Fibroblast of upper back skin (primary cell): ENCODE measurements at places on chromosomes 5 and 9.

DNA sequence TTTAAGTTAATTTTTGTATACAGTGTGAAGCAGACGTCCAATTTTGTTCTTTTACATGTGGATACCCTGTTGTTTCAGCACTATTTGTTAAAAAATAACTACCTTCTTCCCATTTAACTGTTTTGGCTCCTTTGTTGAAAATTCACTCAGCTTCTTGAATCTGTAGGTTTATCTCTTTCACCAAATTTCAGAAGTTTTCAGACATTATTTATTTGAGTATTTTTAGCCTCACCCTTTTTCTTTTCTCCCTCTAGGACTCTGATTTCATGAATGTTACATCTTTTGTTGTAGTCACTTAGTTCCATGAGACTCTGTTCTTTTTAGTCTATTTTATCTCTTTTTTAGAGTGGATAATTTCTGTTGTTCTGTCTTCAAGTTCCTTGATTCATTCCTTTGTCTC lies 4.6 kb upstream of the TNPO1 start:
- DNase-seq: no peak

GRCh38 chr5:4893063-4893744 lies 246.9 kb upstream of the ADAMTS16 start:
- DNase-seq: no peak

DNA sequence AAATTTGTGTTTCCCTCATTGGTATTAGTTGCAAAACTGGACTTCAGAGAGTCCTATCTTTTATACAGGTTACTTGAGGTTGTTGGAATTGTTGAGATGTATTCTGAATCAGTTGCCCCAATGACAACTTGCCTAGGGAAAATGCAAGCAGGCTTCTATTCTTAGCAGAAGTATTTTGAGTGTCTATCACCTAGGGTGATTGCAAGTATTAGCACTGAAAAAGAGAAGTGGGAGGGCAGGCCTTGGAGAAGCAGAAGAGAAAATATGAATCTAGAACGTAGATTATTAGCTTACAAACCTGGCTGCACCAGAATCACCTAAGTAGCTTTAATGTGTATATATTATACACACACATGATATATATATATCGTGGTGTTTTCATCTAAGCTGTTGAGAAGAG lies 43.2 kb downstream of the ADAMTS12 start:
- DNase-seq: no peak

DNA sequence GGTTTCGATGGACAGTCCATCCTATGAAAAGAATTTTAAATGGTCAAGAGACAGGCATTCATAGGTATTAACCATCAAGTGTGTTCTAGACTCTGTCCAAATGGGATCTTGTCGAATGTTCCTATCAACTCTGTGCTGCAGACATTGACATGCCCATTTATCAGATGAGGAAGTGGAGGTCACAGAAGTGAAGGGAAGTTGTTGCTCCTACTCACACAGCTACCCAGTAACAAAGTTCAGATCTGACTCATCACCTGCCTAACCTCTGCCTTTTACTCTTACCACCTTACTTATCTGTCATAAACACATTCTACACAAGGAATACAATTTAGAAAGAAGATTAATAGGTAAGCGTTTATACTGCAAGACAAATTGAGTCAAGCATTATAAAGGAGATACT lies 426.2 kb upstream of the BRINP1 start:
- DNase-seq: no peak

DNA sequence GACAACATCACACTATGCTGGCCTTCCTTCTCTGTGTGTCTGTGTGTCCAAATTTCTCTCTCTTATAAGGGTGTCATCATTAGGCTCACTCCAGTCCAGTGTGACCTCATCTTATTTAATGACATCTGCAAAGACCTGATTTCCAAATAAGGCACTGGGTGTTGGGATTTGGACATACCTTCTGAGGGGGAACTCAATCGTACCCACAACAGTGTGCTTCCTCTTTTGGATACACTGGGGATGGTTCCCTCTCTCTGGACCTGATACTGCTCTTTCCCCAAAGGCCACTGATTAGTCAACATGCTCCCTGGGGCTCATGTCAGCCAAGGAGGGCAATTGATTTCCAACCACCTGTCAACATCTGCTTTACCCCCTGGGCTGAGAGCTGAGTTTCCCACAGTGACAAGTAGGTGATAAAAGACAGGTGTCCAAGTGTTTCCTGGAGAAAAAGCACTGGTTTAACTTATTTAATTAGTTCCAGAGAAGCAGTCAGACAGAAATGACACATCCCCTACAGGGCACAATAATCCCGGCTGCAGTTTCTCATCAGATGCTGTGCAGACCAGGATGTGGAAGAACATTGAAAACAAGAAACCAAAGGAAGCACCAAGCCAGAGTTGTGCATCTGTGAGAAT lies 17.8 kb upstream of the CEP72 start:
- no peak for DNase-seq

DNA sequence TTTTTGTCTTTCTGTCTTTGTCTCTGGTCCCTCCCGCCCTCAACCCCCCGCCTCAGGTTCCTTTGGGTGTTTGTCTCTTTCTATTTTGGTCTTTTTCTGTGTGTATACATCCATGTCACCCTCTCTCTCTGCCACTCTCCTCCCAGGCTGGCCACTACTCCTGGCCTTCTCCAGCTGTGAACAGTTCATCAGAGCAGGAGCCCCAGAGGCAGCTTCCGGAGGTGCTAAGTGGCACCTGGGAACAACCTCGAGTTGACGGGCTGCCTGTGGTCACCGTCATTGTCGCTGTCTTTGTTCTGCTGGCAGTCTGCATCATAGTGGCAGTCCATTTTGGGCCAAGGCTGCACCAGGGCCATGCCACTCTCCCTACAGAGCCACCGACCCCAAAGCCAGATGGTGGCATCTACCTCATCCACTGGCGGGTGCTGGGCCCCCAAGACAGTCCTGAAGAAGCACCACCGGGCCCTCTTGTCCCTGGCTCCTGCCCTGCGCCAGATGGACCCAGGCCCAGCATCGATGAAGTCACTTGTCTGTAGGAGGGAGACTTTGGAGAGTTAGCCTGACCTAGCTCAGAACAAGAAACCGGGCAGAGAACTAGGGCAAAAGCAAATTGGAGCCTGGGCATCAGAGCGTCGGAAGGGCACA lies 1.7 kb downstream of the SMIM33 start:
- no peak for DNase-seq

GRCh38 chr9:129316281-129317030 lies 138.4 kb upstream of the IER5L start:
- DNase-seq: no peak

GRCh38 chr9:19148187-19148586 lies 20.9 kb upstream of the PLIN2 start:
- no peak for DNase-seq

DNA sequence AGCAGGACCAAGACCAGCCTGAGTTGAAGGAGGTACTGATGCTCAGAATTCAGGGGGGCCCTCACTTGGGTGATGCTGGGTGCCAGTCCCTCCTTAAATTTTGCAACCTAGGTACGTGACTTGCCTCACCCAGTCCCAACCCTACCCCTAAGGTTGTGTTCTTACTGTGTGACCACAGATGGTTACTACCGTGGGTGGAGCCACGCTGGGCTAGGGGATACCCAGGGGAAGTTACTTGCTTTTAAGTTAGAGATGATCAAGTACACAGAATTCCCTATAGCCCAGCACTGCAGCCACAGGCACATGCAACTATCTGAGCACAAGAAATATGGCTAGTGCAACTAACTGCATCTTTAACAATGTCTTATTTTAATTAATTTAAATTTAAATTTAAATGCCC lies 32.9 kb downstream of the NXNL2 start:
- DNase-seq: no peak

- DNase-seq: peak; percentile 58
These were observed 122.6 kb downstream of the APBA1 start for GRCh38 chr9:69549310-69550202.

DNA sequence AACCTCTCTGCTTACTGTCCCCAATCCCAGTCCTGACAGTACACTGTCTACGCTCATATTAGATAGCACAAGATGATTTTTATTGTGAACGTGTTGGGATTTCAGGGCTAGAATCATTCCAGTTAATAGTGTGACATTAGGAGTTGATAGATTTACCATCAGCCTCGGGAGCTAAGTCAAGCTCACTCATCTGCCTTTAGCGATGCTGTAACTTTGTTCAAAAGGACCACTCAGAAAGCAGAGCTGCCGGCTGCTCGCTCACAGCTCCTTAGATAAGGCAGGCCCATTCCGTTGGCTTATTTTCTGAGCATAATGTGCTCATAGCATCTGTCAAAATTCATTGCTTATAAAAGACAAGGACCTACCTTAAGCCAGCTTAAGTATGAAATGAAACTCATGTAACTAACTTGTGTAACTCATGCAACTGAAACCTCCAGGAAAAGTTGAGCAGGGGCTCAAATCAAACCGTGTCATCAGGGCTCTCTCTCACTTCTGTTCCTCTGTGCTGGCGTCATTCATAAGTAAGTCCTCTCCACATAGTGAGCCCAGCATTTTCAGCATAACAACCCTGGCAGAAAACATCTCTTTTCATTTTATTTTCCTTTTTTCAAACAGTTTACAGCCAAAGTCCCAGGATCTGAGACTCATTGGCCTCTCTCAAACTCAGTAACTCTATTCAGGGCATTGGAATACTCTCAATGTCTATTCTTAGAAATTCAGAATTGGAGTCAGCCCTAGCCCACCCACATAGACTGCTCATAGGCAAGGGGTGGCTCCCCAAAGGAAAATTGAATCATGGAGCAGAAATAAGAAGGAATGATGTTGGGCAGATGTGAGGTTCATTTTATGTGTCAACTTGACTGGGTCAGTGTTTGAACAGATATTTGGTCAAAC lies 208.8 kb downstream of the MAN2A1 start:
- DNase-seq: no peak

- DNase-seq: no peak
These were observed 1.4 kb downstream of the RAPGEF1 start for GRCh38 chr9:131738293-131739132.

- DNase-seq: no peak
These were observed 168.4 kb upstream of the FSTL4 start for GRCh38 chr5:133780619-133781280.

DNA sequence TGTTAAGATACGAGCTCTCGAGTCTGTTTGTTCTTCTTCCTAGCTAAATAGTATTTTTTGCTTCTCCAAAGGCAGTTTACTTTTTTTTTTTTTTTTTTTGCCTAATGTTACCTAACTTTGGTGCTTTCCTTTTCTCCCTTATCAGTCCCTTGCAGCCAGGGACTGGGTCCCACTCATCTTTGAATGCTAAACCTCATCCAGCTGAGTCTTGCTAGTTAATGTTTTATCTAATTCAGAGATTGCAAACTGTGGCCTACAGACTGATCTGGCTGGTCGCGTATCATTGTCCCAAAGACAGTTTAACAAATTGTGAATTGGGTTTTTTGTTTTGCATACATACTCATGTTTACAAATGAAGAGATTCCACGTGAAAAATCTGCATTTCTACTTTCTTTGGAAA lies 95.7 kb upstream of the EFNA5 start:
- DNase-seq: no peak

GRCh38 chr9:8431505-8431904 lies 631.9 kb upstream of the DMAC1 start:
- DNase-seq: no peak

- DNase-seq: peak; percentile 22
These were observed 16.1 kb upstream of the FRRS1L start for GRCh38 chr9:109182940-109183798.

DNA sequence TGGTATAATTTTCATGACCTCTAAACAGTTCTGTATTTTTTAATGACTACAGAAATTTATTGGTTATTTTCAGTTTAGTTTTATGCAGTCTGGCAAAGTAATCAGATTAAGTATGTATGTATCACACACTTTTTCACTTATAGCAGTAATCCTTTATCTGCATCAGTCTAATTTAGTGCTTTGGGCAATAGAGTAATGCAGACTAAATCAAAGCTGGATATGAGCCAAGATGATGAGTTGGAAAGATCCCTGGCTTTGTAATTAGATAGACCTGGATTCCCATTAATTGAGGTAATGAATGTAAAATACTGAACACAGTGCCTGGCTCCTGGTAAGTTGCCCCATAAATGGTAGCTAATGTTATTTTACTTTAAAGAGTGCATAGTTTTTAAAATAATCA lies 215.4 kb upstream of the TLX3 start:
- peak; percentile 5 for DNase-seq

DNA sequence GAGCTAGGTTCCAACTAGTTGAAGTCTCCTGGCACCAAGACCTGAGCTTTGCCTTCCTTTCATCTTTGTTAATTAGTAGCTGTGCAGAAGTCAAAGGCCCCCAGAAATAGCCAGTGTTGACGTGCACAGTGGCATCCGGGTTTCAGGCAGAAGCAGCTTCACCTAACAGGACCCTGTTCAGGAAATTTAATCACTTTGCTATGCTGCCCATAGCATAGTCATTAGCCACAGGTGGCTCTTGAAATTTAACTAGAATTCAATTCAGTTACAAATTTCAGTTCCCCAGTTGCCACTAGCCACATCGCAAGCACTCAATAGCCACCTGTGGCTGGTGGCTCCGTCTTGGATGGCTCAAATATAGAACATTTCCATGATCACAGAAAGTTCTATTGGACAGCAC lies 179.1 kb downstream of the GOLPH3 start:
- DNase-seq: no peak

GRCh38 chr5:402615-403359 lies 40.2 kb upstream of the EXOC3 start:
- DNase-seq: peak; percentile 35

GRCh38 chr9:24899463-24899862 lies 353.8 kb upstream of the IZUMO3 start:
- DNase-seq: no peak
